Cardiac ventricle fibroblast (primary cell): ENCODE measurements at places on chromosomes 13 and 19. TPM values are rescaled to one million over a fixed set of nuclear protein-coding genes. Genes with fewer than 3 reads are reported as not detected.

Gene SIGLEC5
- not detected in 2 replicates for total RNA-seq

Gene NLRP11
- 0.06 TPM in 1 of 2 replicates, not detected in the other for total RNA-seq

Gene PRSS57
- not detected in 2 replicates for total RNA-seq

Gene C2CD4C
- total RNA-seq, result not detected in 2 replicates

Gene KLK3
- not detected in 2 replicates for total RNA-seq

Gene CHST8
- not detected in 2 replicates for total RNA-seq

Gene RFPL4A
- not detected in 2 replicates for total RNA-seq

Gene VSTM2B
- not detected in 2 replicates for total RNA-seq
